ENCODE measurements at places on chromosomes 5 and 9.

GRCh38 chr5:15992918-15993317 lies 186.7 kb downstream of the MARCHF11 start:
- DNase-seq = no peak

GRCh38 chr9:70120834-70121510 lies 77.3 kb downstream of the MAMDC2 start:
- DNase-seq = no peak

DNA sequence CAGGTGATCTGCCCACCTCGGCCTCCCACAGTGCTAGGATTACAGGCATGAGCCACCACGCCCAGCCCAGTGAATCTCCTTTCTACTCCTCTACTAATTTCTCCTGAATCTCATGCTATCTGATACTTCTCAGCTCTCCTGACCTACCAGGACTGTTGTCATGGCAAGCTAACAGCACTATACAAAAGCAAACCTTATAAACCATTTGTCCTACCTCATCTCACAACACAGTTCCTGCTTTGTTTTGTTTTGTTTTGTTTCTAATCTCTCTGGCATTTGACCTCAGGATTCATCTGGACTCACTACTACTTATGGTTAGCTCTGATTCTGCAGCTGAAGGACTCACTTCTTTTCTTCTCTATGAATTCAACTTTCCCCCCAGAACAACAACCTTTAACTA lies 734.8 kb downstream of the TLE1 start:
- DNase-seq = no peak

- DNase-seq = no peak
Observed at GRCh38 chr9:76310991-76311390, 83.2 kb downstream of the RFK start.

- DNase-seq = no peak
Observed at GRCh38 chr5:132831095-132831860, 831 bp upstream of the SHROOM1 start.

- peak; percentile 31 for DNase-seq
Observed at GRCh38 chr9:33818167-33818846, 1.3 kb downstream of the UBE2R2 start.

DNA sequence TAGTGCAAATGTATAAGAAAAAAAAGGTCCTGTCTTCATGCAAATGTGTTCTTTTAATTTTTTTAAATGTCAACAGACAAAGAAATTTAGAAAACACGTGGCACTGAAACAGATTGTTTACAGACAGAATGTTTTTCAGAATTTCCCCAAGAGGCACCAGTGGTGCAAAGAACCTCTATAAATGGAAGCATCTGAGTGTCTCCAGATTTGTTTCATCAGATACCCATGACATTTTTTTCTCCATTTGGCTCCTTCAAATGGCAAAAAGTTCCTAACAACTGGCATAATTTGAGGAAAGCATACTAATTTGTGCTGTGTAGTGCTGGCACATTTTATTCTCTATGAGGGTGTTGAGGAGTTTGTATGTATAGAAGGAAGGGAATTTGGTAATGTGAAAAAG lies 15.0 kb downstream of the CCDC192 start:
- no peak for DNase-seq

GRCh38 chr9:136983656-136984314 lies 992 bp downstream of the LCNL1 start:
- no peak for DNase-seq

DNA sequence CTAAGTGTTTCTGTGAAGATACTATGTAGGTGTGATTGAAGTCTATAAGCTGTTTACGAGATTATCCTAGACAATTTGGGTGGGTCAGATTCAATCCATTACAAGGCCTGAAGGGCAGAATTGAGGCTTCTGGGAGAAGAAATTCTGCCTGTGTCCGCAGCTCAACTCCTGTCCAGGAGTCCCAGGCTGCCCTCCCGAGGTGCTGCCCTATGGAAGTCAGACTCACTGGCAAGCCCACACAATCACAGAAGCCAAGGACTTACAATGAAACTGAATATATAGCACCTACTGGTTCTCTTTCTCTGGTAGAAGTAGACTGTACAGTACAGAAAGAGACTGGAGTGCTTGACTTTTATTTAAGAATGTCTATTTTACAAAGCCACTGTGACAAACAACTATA lies 74.5 kb downstream of the EPB41L4A start:
- DNase-seq = no peak

DNA sequence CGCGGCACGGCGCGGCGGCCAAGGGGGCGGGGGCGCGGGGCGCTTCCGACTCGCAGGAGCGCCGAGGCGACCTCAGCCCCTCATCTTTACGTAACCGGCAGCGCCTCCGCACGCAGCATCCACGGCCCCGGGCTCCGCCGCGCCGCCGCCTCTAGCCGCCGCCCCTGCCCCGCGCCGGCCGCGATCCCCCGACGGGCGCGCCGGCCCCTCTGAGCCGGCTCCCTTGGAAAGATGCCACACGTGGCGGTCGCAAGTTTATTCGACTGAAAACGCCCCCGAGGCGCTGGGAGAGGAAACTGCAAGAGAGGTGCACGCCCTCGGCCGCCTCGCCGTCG lies 1.0 kb downstream of the KLF9 start:
- DNase-seq = no peak

- no peak for DNase-seq
Observed at GRCh38 chr5:132083071-132083678, 9.6 kb downstream of the CSF2 start.

DNA sequence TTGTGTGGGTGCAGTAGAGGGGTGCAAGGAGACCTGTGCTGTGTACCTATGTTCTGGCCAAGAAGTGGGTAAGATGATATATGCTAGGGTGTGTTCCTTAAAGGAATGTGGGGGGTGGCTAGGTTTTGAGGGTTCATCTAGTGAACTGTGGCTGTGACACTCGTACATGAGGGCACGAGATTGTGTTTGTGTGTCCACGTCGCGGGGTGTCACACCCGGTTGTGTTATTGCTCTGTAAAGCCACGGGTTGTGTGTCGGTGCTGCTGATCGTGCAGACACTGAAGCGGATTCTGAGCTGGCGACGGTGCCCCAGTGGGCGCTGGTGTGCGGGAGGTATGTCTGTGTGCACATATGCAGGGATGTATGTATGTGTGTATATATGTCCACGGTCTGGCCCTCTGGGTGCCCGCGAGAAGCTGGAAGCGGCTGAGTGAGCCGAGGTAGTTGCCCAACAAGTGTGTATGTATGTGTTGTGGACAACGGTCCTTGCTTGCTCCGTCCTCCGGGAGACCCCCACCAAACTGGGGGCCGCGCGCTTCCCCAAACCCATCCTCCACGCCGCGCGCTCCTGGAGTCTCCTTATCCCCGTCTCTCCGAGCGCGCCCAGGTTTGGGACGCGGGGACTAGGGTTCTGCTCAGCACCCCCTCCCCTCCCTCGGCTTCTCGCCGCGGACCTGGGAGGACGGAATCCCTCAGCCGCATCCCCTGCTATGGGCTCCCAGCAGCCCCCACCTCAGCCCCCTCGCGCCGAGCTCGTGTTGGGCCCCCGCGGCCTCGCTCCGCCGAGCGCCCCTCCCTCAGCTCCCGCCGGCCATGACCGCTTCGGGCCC lies 639 bp downstream of the PCDH1 start:
- DNase-seq = no peak

GRCh38 chr5:126864042-126864688 lies 87.2 kb downstream of the LMNB1 start:
- no peak for DNase-seq

GRCh38 chr5:123035918-123036390 lies 571 bp downstream of the PPIC start:
- DNase-seq = peak; percentile 41

GRCh38 chr5:150272531-150272930 lies 17.0 kb downstream of the CAMK2A start:
- no peak for DNase-seq

DNA sequence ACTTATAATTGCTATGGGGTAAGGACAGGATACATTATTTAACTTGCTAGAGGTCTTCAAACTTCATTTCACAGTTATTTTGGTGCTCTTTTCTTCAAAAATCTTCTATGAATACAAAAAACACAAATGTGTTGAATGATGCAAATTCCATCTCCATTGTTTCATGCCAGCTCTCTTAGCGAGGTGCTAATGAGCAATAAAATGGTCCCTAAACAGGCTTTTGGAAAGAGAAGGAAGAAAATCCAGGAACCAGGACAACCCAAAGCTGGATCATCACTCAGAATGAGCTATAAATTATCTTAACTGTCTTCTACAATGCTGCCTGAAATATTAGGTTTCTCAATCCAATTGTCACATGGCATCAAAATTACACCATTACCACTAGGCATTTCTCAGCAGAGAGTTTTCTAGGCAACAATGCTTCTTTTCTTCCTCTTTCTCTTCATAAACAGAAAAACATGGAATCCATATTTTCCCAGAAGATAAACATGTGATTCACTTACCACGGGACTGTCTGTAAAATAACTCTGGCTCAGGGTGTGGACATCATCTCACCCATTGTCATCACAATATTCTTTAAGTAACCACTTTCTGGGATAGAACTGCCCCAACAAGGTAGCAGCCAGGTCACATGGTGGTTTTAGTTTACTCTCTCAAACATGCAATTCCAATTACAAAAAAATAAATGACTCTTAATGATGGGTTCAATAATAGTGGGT lies 249.4 kb downstream of the NPR3 start:
- DNase-seq = no peak

DNA sequence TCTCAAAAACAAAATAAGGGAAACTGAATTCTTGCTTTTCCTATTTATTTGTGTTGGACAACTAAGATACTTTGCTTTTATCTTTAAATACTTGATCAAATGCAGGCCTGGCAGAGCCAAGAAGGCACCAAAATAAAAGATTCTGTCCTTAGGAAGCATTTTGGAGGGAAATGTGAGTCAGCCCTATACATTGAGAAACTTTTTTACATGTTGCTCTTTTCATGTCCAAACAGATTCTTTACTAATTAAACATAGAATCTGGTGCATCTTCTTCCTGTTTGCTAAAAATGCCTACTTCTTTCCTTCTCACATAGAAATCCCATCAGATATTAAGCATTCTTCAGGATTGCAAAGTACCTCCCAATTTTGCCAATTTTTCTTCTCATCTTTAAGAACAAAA lies 1160.4 kb downstream of the EFNA5 start:
- no peak for DNase-seq

GRCh38 chr5:40879163-40879942 lies 29.9 kb upstream of the C7 start:
- no peak for DNase-seq

DNA sequence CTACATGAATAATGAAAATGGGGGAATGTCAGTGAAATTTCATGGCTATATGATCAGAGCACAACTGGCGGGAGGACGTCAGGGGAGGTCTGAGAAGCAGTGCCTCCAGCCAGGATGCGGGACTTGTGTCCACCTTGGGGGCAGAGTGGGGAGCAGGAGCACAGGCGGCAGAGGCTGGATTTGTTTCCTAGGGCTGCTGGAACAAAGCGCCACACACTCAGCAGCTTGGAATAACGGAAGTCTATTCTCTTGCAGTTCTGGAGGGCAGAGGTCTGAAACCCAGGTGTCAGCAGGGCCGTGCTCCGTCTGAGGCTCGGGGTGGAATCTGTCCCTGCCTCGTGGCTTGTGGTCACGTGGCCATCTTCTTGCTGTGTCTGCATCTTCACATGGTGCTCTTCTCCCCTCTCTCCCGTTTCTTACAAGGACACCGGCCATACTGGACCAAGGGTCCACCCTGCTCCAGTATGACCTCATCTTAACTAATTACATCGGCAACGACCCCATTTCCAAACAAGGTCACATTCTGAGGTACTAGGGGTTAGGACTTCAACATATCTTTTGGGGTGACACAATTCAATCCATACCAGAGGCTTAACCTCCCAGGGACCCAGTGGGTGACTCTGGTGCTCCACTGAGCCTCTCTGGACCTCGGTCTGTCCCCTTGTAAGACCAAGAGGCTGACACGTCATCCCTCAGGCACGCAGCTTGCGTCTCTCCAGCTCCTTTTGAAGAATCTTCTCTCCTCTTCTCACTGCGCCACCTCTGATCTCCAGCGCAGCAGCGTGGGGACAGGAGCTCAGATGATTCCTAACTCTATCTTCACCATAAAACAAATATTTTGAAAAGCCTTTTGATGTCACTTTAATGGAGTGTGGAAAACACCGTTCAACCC lies 202.5 kb downstream of the CDK5RAP2 start:
- no peak for DNase-seq

DNA sequence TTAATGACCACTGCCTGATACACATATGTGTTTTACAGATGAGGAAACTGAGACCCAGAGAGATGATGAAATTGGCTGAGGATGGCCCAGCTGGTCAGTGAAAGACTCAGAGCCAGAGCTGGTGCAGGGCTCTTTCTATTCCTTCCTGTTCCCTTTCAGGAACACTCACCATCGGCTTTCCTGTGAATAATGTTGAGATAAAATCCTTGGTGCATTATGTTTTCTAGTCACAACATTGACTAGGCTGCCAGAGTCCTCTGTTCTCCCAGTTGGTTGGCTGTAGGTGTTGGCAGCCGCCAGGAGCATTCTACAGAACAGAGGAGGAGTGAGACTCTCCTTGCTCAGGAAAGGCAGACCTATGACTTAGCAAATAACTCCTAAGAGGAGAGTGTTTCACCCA lies 14.8 kb downstream of the TGFBI start:
- no peak for DNase-seq
